A549 treated with CpdA at 1 μM for 4 hours (cell line): ENCODE measurements at places on chromosomes 6 and 20. TPM values are rescaled to one million over a fixed set of nuclear protein-coding genes. Genes with fewer than 3 reads are reported as not detected.

Gene LAMA2
- 0.19 to 0.60 TPM (median 0.38 TPM) in 5 replicates for total RNA-seq

Gene B3GALT4
- total RNA-seq: 0.38 to 0.72 TPM (median 0.55 TPM) in 5 replicates

Gene CCN2
- 19.2 to 27.8 TPM (median 21.9 TPM) in 5 replicates for total RNA-seq

Gene CDYL
- total RNA-seq: 30.5 to 34.0 TPM (median 33.8 TPM) in 5 replicates

Gene MCHR2
- total RNA-seq: not detected in 5 replicates

Gene RBBP8NL
- total RNA-seq: 0.03 to 0.05 TPM in 2 of 5 replicates, not detected in the others

Gene R3HDML
- 0.09 to 0.62 TPM (median 0.44 TPM) in 4 of 5 replicates, not detected in the other for total RNA-seq

Gene OGFRL1
- total RNA-seq: 5.6 to 10.1 TPM (median 6.1 TPM) in 5 replicates

Gene SCRT2
- not detected in 5 replicates for total RNA-seq

Gene SLC22A16
- total RNA-seq: not detected in 5 replicates

Gene FAM209A
- 0.17 to 0.59 TPM (median 0.40 TPM) in 3 of 5 replicates, not detected in the others for total RNA-seq

Gene GJA10
- total RNA-seq: not detected in 5 replicates
